ENCODE measurements at places on chromosomes 1 and 21.

- DNase-seq = no peak
Observed at GRCh38 chr1:151547119-151547899, 7.2 kb downstream of the TUFT1 start.

DNA sequence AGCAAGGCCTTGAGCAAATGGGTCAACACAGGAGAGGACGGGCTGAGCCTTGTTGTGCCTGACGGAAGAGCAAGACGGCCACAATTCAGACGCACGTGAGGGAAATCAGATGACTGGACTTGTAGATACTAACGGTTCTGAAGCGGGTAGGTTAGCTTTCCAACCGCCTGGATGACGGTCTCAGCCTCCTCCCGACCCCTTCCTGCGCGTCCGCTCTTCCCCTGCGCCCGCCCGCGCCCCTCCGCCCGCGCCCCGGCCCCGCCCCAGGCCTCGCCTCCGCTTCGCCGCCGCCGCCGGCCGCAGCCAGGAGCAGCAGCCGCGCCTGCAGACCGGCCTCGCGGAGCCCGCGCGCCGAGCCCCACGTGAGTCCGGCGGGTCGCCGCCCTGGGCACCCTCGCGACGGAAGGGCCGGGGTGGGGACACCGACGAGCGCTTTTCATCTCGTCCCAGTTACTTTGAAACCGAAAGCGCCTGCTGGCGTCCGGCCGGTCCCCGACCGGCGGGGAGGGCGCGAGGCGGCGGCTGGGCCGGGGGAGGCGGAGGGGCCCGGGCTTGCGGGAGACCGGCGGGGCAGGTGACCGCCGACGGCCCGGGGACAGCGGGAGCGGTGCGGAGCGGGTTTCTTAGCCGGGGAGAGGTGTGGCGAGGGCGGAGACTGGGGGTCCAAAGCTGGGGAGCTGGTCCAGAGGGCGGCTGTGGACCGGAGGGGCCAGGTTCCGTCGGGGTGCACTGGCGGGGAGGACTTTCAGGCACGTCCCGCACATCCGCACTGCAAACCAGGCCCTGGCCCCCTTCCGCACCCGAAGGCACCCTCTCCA lies at the start of gene TRAF5:
TSS of gene TRAF5 (plus strand) at position 306 of the 818 bp plus-strand sequence. CDS start 26,407 bp downstream, outside the sequence.
- DNase-seq = peak; percentile 57

DNA sequence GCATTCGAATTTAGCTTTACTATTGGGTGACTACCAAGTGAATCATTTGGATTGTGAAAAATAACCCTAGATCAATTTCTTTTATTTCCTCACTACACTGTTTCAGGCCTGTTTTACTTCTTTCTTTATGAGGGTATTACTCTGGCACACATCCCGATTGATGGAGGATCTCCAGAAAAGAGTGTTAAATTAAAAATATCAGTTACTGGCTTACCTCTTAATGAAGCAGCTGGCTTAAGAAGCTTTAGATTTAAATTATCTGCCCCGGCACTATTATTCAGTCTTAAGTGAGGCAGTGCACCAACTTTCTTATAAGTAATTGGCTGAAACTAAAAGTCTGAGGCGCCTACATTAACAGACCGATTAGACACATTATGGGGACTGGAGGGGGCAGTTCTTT lies 1097.4 kb downstream of the TTLL7 start:
- no peak for DNase-seq

DNA sequence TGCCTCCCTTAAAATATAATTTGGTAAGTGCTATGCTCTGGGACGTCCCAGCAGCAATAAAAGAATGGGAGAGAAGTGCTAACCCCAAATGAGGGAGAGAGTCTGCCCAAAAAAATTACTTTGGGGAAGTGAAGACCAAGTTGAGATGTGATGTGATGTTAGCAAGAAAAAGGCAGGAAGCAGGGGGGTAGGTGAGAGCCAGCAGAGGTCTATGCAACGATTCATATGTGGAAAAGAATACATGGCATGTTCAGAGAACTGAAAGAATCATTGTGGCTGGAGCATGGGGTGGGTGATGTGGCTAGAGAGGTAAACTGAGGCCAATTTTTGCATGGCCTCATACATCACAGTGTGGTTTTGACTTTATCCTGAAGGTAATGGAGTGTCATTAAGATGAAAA lies 5.6 kb upstream of the CTPS1 start:
- no peak for DNase-seq

DNA sequence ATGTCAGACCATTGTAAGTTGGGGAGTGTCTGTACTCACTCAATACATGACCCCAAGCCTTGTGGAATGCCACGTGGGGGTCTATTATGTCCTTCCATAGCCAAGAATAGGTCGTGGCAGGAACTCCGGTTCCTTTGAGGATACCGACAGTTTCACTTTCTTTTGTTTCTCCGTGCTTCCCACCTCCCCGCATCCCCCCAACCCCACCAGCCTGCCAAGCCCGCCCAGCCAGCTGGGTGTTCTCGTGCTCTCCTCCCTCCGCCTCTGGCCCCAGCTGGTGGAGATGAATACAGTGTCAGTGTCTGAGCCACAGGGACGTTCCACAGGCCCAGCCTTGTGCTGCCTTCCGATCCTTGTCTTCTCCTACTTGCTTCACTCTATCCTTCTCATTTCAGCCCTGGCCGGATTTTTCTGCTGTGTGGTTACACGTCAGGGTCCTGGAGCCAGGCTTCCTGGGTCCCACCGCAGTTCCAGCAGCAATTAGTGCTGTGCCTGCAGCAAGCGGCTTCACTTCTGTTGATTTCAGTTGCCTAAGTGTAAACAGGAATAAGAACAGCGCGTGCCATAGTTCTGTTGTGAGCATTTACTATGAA lies 4.1 kb upstream of the AGTRAP start:
- no peak for DNase-seq

GRCh38 chr1:7220007-7220406 lies 434.8 kb downstream of the CAMTA1 start:
- DNase-seq = no peak

- DNase-seq = no peak
Observed at GRCh38 chr1:165494949-165495857, 48.6 kb upstream of the LRRC52 start.

GRCh38 chr1:176609556-176610408 lies 146.8 kb downstream of the PAPPA2 start:
- no peak for DNase-seq

DNA sequence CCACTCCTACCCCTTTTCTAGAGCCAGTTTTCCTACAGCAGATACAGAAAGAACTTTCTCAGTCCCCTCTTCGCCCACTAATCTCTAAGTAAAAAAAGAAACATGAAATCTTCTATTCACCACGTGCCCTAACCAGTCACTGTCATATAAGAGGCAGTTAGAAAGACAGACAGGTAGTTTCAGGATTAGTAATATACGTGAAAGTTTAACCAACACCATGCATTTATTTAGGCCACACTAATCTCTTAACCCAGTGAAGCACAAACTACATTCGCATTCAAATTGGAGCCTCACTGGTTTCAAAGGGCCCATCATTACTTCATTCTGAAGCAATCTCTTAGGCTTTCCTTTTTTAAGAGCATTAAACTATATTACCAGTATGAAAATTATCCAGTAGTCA lies 10.1 kb downstream of the GPATCH2 start:
- DNase-seq = no peak

DNA sequence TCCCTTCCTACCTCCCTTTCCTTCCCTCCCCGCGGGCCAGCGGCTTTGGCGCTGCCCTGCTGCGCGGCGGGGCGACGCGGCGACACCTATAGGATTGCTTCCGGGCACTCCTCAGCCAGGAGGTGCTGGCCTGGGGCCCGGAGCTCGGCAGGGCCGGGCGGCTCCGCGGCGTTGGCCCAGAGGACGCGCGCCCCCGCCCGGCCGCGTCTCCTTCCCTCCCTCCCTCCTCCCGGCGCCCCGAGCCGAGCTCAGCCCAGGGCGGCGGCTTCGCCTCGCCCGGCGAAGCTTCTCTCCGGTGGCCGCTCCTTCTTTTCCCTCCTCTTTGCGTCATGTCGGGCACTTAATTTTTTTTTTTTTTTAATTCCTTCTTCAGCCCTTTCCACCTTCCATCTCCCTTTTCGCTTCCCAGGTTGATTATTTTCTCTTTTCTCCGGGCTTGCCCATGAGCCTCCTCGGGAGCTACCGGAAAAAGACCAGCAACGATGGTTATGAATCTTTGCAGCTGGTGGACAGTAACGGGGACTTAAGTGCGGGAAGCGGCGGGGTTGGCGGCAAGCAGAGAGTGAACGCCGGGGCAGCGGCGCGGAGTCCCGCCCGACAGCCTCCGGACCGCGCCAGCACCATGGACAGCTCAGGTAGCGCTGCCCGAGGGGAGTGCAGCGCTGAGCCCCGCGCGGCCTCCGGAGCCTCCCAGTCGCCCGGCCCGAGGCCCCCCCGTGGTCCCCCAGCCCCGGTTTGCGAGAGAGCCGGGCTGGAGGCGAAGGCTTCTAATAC lies at the start of gene DNAJC6:
TSS of gene DNAJC6 (plus strand) at position 240 of the 774 bp plus-strand sequence. CDS start at position 443, 203 bp downstream.
- DNase-seq = peak; percentile 46

- DNase-seq = no peak
Observed at GRCh38 chr1:37748565-37748964, 16.4 kb downstream of the EPHA10 start.

DNA sequence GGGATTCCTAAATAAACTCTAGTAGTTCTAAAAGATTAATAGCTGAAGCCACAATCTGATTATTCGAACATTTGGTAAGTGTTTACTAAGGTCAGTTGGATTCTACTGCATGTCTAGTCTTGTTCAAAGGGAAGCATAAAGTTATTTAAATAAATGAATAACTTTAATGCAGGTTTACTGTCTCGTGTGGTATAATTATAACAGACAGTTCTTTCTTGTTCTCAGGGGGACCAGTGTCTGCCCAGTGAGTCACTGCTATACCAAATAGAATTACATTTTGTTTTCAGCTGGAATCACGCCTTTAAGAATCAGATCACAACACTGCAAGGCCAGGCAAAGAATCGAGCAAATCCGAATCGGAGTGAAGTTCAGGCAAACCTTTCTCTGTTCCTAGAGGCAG lies 45.1 kb downstream of the SMG7 start:
- no peak for DNase-seq

GRCh38 chr1:39006726-39007645 lies 15.9 kb downstream of the AKIRIN1 start:
- DNase-seq = no peak

- DNase-seq = no peak
Observed at GRCh38 chr1:175163702-175164101, 28.9 kb downstream of the KIAA0040 start.

DNA sequence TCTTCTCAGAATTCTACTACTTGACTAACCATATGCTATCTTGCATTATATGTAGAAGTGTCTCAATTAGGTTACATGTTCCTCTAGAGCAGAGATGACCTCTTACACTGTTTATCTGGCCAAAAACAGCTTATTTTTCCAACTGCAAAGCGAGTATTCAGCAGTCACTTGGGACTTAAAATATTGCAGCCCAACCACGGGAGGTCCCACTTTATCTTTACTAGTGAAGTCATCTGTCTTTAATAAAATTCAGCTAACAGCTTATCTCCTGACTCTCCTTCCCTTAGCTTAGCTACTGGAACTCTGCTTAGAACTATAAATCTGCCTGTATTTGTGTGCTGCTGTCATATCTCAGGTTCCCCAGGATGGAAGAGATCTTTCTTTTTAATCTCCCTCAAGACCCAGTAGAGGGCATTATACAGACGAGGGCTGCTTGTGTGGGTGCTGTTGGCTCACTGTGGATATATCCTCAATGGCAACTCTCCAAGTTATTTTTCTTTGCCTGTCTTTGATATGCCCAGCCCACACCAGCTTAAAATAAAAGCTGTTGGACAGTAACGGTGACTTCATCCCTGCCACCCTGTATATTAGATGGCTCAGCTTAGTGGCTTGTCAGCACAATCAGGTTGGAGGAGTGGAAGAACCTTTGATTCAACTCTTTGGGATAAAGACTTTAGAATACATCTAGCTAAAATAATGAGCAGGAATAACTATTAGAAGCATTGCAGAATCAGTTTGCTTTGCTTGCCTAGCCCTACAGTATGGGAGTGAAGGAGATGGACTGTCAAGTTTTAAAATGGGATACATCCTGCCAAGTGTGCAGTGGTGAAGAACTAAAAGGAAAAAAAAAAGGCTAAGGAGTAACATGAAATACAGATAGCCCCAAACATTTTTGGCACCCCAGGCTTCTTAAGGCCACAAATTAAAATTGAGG lies 9.6 kb downstream of the ENSA start:
- DNase-seq = no peak

DNA sequence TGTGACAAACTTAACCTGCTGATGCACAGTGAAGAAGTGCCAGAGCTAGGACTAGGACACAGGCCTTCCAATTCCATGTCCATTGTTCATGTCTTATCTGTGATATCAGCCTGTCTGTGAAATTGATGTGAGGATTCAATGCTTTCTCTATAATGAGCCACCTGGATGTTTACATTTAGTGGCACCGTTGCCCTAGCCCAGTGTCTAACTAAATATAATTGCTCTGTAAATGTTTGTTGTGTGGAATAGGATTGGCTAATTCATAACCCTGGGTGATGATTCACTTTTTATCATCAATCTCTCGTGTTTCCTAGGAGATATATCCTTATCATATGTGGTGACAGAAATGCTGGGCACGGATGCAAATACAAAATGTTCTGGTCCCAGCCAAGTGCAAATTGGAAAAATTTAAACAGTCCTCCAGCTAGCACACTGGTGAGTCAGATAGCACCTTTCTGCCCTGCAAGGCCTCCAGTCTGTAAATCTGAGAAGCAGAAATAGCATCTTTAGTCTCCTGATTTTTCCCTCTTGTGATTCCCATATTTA lies 46.9 kb upstream of the GNG12 start:
- no peak for DNase-seq

DNA sequence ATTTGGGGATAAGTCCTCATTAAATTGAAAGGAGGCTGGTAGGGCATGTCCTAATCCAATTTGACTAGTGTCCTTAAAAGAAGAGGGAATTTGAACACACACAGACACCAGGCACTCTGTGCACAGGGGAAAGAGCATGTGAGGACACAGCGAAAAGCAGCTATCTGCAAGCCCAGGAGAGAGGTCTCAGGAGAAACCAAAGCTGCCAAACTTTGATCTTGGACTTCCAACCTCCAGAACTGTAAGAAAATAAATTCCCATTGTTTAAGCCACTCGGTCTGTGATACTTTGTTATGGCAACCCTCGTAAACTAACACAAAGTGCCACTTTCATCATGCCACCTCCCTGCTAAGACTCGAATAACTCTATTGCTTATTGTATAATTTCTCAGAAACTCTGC lies 13.8 kb downstream of the PLA2G4A start:
- no peak for DNase-seq

DNA sequence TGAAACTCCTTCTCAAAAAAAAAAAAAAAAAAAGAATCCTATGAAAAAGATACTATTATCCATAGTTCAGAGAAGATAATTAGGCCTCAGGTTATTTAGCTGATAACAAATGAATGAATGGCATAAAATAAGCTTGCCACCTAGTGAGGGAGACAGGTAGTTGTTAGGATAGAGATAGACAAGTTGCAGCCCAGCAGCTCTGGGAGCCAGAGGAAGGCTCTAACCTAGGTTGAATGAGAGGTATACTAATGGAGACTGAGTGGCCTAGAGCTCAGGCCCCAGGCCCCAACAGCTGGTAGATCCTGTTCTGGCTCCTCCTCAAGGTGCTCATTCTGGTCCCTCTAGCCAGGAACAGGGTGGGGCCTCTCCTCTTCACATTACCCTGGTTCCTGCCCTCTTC lies 20.6 kb upstream of the RSPO1 start:
- no peak for DNase-seq

DNA sequence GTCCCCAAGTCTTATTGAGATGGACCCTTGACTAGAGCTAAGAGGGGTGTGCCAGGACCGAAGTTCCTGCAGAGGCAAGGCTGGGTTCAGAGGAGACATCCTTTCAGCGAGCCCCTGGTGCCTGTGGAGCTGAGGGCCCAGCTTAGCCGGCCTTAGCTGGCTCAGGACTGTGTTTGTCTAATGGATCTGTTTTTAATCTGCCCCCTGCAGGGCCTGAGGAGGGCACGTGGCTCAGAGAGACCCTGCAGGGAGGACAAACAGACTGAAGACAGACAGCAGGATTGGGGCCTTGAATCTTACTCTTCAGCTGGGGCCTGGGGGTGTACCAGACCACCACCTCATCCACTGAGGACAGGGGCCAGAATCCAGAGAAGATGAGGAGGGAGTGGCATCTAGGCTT lies 1.6 kb downstream of the CRABP2 start:
- no peak for DNase-seq

All from activated T-cell treated with anti-CD3 and anti-CD28 coated beads for 48 hours (primary cell).